Activated CD4-positive, alpha-beta T cell treated with anti-CD3 and anti-CD28 coated beads, Interleukin-2, amount 50 U/mL, for 1 hour (primary cell): ENCODE measurements at places on chromosomes 11 and 22.

DNA sequence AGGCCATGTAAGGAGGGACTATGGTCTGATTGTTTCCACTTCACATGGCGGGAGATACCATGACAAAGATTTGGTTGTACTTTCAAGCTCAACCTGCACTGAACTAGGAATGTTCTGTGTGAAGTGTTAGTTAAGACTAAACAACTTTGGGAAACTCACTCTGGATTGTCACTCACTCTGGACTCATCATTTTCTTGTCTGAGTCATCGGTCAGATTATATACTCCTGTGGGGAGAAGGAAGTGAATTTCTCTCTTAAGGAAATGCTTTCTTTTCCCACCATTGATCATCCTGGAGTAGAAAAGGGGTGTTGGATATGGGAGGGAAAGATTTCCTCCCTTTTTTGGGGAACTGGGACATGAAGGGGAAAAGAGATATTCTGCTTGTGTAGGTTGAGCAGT, 26.9 kb upstream of the CAT start:
- DNase-seq, result no peak

- peak; percentile 29 for DNase-seq
Observed at GRCh38 chr22:37330200-37331033, 48.1 kb downstream of the CYTH4 start.

- DNase-seq, result no peak
Observed at GRCh38 chr11:37449146-37449545, 851.1 kb upstream of the RAG2 start.

GRCh38 chr22:36385491-36386350, 2.0 kb downstream of the MYH9 start:
- DNase-seq, result peak; percentile 61

DNA sequence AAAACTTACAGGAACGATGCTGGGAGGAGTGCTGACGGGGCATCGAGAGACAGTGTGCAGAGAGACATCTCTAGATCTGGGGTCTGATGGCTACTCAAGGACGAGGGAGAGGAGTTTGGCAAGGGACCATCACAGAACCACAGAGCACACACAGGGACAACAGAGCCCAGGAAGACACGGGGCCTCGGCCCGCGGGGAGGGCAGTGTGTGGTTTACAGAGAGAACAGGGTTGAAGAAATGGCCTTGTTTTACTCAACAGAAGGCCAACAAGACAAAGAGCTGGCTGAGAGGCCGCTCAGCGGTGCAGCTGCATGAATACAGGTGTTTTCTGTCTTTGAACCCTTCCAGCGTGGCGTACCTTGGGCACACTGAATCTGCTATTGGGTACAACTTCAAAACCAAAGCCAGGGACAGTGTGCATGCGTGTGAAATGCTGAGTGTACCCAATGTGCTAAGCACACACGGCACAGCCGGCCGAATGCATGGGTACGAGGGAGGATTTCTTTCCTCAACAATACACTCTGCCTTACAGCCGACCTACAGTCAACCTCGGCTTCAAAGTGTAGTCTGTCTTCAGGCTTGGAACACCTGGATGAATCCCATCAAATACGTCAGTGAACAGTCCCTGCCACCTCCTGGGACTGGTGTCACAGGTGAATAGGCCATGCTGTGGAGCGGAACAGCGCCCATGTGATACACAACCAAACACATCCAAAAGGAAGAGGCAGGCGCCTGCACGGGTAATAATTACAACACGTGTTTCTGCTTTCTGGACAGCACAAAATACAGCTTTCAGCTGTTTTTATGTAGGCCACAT, 20.7 kb upstream of the BID start:
- DNase-seq, result no peak

GRCh38 chr11:106608677-106609076, 409.6 kb downstream of the GUCY1A2 start:
- DNase-seq, result no peak

DNA sequence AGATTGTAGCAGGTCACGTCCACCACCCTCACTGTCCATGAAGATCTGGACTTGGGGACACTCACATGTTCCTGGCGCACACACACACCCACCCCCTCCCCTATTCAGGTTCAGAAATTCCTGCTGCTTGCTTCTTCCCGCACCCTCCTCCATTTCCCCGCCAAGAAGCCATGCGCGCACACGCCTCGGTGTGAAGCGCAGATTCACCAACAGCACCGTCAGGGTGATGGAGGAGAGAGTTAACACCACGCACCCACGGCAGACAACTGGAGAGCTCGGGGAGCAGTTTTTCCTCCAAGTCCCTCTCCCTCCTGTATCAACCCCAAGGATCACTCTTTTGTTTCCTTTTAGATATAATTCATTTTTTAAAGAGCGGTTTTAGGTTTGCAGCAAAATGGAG, 113.4 kb downstream of the BCR start:
- DNase-seq, result no peak

DNA sequence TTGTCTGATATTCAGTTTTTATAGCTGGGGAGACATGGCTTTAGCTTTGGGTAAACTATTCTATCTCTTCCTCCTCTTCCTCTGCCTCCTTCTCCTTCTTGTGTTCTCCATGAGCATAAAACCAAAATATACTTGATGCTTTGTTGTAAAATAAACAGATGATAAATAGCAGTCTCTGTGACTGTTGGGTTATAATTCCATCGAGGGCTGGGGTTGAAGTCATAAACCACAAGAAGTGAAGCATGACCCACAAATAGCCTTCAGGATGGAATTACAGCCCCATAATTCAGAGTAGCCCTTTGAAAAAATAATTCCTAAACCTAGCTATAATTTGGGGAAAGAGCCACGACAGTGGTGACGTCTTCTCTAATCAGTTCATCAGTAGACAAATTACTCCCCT, 177.7 kb downstream of the SNX19 start:
- DNase-seq, result no peak

GRCh38 chr22:27381552-27381951, 420.0 kb downstream of the MN1 start:
- no peak for DNase-seq

DNA sequence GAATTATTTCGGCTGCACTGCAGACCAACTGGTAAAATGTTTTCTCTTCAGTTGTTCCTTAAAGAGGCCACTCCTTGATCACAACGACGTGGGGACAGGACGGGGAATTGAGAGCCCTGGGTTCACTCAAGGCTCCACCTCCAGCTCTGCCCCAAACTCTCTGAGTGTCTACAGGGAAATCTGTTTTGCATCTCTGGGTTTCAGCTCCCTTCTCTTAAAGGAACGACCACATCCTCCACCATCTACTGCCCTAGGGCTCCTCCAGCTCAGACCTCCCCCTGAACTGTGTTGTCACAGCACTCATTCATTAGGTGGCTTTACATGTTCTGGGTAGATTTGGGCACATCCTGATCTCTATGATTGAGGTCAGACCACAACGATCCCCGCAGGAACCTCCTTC, 5.1 kb upstream of the PPFIA1 start:
- DNase-seq, result no peak

DNA sequence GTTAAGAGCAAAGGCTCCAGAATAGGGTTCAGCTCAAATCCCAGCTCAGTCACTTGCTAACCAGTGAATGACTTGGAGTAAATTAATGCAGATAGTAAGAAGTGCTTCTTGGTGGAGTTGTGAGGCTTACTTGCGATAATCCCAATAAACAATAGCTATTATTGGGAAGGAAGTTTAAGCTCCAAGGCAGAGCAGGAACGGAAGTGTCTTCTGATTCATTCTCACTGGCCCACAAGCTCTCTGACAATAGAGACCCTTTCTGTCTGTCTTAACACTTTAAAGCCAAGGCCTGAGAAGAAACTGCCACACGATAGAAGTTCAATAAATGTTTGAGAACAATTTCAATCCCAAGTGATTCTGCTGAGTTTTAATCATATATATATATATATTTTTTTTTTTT, 155.4 kb downstream of the DBX1 start:
- no peak for DNase-seq

- peak; percentile 66 for DNase-seq
Observed at GRCh38 chr22:17742527-17742902, 31.8 kb downstream of the BID start.

GRCh38 chr11:87451395-87451794, 413.7 kb downstream of the TMEM135 start:
- no peak for DNase-seq

DNA sequence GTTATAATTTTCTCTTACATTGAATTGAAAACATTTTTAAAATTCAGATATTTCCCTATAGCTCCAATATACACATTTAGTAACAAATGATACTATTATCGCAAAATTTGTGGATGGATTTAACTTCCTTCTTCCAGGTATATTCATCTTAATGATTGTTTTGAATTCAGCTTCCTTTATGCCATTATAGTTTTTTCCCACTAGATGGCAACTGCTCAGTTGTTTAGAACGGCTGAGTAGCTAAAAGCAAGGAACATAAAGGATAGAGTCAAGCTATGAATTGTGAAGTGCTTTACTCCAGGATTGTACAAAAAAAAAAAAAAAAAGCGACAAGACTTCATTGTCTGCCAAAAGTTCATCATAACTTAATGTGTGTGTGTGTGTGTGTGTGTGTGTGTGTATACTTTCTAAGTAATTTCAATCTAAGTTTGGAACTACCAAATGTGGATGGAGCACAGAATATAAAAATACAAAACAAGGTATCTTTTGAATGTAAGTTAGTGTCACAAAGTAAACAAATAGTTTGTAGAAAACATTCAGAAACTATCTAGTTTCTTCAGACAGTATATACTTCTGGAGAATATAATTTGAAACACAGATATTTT, 846.4 kb downstream of the DLG2 start:
- no peak for DNase-seq
